Endothelial cell (in vitro differentiated cells): ENCODE measurements at places on chromosomes 7 and 10. TPM values are rescaled to one million over a fixed set of nuclear protein-coding genes. Genes with fewer than 3 reads are reported as not detected.

Gene PLEKHS1
- not detected for total RNA-seq

Gene COL26A1
- total RNA-seq: 6.1 TPM

Gene CPEB3
- total RNA-seq: 2.4 TPM

Gene CLRN3
- 0.31 TPM for total RNA-seq

Gene FOXP2
- 9.1 TPM for total RNA-seq

Gene FAM241B
- 7.1 TPM for total RNA-seq

Gene SPDYE8
- 0.13 TPM for total RNA-seq

Gene TIAL1
- 184 TPM for total RNA-seq

Gene BICC1
- 1.1 TPM for total RNA-seq

Gene MEST
- 72.2 TPM for total RNA-seq

Gene GNG11
- total RNA-seq: 133 TPM

Gene MYO1G
- total RNA-seq: 0.13 TPM

Gene EBF3
- 1.3 TPM for total RNA-seq

Gene MYOZ1
- 4.0 TPM for total RNA-seq

DNA sequence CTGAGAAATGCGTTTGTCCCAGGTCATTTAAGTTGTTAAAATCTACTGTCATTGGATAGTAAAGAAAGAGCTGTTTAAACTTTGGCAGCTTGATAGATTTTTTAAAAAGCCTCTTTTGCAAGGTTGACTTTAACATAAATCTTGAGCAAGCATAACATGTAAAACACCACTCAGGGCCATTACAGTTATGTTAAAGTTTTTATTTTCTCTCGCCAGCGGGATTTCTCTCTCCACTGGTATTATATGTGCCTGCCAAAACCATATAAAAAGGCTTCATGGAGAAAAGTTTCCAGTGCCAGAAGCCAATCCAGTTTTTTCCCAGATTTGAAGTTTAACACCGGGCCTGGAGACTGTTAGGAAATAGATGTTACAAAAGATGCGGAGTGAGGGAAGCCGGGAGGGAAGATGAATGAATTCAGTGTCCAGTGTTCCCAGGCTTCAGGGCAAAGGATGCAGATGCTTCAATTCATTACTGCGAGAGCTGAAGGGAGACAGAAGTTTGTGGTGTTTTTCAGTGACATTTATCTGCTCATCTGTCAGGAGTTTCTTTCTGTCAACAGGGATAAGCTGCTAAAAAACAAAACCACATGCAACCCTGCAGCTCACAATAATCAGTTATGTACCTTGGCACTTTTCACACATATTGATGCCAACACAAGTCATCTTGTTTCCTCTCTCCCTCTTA lies 155.5 kb downstream of the SPAG6 start:
- H3K36me3 ChIP-seq: no peaks in the 10 kb centered on the region
- DNase-seq: no peak
- peaks cover 5% of the 10 kb centered on the region for H3K4me1 ChIP-seq

- H3K4me3 ChIP-seq: no peak overlapping the region
- peaks cover 5% of the 10 kb centered on the region for H3K36me3 ChIP-seq
- DNase-seq: no peak
- H3K4me1 ChIP-seq: no peaks in the 10 kb centered on the region
- H3K27me3 ChIP-seq: peaks cover 1% of the 10 kb centered on the region
- H3K27ac ChIP-seq: no peak overlapping the region
These were observed 32.6 kb upstream of the TECTB start for GRCh38 chr10:112250555-112250954.

- H3K27ac ChIP-seq: no peak overlapping the region
- H3K4me1 ChIP-seq: peaks cover 26% of the 10 kb centered on the region
- H3K36me3 ChIP-seq: no peaks in the 10 kb centered on the region
- no peaks in the 10 kb centered on the region for H3K27me3 ChIP-seq
- H3K4me3 ChIP-seq: no peak overlapping the region
- no peak for DNase-seq
These were observed 57.3 kb upstream of the CAPZA2 start for GRCh38 chr7:116805100-116805544.

DNA sequence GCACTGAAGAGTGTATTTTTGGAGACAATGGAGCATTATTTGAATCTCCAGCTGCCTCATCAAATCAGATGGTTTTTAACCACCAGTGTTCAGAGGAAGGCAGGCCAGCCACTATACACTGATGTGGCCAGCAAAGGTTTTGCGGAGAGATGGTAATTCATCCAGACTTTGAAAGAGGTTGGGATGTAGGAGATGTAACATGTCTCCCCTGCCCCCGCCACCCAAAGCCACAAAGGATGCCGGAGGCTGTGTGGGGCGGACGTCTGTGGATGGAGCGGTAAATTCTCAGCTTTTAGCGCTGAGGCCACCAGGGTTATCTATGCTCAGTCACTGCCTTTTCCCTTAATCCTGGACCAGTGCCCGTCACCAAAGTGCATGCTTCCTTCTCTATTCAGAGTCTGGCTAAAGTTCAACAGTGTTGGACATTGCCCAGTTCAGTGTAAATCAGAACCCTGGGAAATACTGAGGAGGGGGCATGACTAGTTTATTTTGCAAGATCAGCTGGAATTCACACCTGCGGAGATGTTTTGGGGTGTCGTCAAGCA lies 3.7 kb upstream of the TRIP6 start:
- H3K27me3 ChIP-seq: peaks cover 6% of the 10 kb centered on the region
- H3K36me3 ChIP-seq: peaks cover 24% of the 10 kb centered on the region
- H3K4me1 ChIP-seq: peaks cover 6% of the 10 kb centered on the region
- DNase-seq: no peak

- H3K36me3 ChIP-seq: peaks cover 6% of the 10 kb centered on the region
- no peak overlapping the region for H3K27ac ChIP-seq
- no peaks in the 10 kb centered on the region for H3K4me1 ChIP-seq
These were observed 43.1 kb upstream of the FAM180A start for GRCh38 chr7:135791543-135792362.

- peaks cover 25% of the 10 kb centered on the region for H3K4me1 ChIP-seq
- no peaks in the 10 kb centered on the region for H3K36me3 ChIP-seq
- no peak overlapping the region for H3K27ac ChIP-seq
- DNase-seq: no peak
These were observed 34.8 kb downstream of the VOPP1 start for GRCh38 chr7:55537458-55537990.

DNA sequence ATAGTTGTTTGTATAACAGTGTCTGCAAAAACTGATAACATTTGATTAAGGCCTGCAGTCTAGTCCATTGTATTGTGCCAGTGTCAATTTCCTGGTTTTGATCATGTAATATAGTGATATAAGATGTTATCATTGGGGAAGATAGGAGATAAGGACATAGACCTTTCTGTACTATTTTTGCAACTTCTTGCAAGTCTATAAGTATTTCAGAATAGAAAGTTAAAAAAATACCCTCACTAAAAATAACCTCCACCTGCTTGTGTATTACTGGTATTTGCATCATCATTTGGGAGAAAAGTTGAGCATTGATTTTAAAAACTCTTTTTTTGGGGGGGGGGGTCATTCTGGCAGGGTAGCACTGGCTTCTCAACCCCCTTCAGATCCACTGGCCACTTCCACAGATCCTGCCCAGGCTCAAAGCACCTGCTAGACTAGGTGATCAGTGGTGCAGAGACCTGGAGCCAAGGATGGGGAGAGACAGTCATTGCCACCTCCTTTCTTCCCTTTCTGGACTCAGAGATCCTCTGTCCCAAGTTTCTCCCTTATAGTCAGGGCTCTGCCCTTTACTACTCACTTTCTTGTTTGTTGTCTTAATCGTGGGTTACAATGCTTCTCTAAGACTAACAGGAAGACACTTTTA lies 103.0 kb downstream of the RBM20 start:
- DNase-seq: no peak
- peaks cover 6% of the 10 kb centered on the region for H3K27me3 ChIP-seq
- H3K36me3 ChIP-seq: peaks cover 6% of the 10 kb centered on the region
- H3K27ac ChIP-seq: no peak overlapping the region
- H3K4me1 ChIP-seq: peaks cover 19% of the 10 kb centered on the region

GRCh38 chr7:46459942-46460341 lies 538.9 kb upstream of the IGFBP3 start:
- peaks cover 4% of the 10 kb centered on the region for H3K27me3 ChIP-seq
- H3K4me1 ChIP-seq: no peaks in the 10 kb centered on the region
- H3K4me3 ChIP-seq: no peak overlapping the region

DNA sequence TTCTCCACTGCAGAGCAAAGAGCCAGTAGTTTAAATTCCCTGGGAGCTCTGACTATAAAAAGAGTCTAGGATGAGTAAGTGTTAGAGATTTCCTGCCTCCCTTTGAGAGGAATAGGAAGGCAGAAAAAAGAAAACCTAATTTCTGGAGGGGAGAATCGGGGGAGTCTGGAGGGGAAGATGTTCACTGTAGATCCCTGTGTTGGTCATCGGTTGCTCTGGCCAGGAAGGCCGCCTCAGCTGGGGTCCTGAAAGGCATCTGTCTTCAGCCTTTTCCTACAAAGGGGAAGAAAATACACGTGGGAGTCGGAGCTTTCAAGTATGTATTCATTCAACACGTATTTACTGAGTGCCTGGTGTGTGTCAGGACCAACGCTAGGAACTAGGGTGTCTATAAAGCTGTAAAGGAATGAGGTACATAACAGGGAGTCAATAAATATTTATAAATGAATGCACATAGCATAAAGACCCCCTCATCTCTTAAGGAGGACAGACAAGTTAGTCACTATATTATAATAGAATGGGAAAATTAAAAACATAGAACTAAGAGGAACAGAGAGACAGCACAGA lies 101.1 kb downstream of the ICA1 start:
- no peak overlapping the region for H3K27ac ChIP-seq
- H3K4me1 ChIP-seq: peaks cover 23% of the 10 kb centered on the region
- H3K4me3 ChIP-seq: no peak overlapping the region
- no peak for DNase-seq
- H3K36me3 ChIP-seq: peaks cover 18% of the 10 kb centered on the region

DNA sequence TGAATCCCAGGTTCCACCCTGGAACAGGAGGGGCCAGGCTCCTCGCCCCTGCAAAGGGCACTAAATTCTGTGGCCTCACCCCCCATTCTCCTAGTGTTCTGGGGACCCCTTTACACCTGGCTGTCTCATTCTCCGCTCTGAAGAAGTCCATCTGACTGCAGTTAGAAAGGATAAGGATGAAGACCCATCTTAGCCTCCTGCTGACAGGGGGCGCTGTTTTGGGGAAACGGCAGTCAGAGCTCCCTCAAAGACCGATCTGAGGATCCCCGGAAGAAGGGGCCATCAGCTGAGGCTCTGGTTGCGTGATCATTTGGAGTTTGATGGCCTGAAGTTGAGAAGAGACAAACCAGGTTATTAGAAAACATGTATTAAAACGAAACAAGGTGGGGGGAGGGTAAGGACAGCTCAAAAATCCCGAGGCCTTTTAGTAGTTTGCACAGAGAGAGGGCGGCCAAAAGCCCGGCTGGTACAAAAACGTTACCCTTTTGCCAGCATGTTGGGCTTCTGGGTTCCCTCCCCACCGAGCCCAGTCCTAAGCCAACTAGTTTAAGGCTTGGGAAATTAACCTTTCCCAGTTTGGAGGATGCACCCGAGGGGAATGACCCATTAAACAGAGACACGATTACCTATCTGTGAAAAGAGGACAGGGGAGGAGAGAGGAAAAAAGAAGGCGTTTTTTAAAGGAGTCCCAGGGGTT lies 102.8 kb downstream of the CHN2 start:
- no peaks in the 10 kb centered on the region for H3K4me1 ChIP-seq
- H3K27ac ChIP-seq: no peak overlapping the region
- H3K27me3 ChIP-seq: peaks cover 4% of the 10 kb centered on the region
- DNase-seq: peak; percentile 30
- H3K36me3 ChIP-seq: no peaks in the 10 kb centered on the region

DNA sequence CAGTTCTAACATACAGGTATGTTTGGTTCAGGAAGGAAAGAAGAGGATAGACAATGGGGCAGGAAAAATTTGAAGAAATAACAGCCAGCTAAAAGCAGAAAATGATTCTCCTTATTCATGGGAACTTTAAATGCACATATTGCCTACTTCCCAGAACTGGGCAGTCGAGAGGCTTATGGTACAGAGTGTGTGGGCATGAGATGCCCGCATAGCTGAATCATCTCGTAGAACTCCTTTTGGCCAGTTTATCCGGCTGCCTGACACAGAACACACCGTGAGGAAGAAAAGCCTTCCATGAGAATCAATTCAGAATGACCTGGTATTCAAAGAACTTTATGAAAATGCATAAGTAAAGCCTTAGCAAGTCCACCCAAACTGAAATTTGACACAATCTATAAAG lies 471.6 kb downstream of the SH2D4B start:
- peaks cover 4% of the 10 kb centered on the region for H3K27me3 ChIP-seq
- peaks cover 2% of the 10 kb centered on the region for H3K4me1 ChIP-seq
- DNase-seq: no peak

- DNase-seq: no peak
- H3K27ac ChIP-seq: no peak overlapping the region
- no peaks in the 10 kb centered on the region for H3K36me3 ChIP-seq
- peaks cover 2% of the 10 kb centered on the region for H3K27me3 ChIP-seq
- H3K4me3 ChIP-seq: no peak overlapping the region
- H3K4me1 ChIP-seq: no peaks in the 10 kb centered on the region
These were observed 527.6 kb upstream of the ANKRD30A start for GRCh38 chr10:36597756-36598320.
